HFFc6 (cell line): ENCODE measurements at places on chromosomes 7 and 10. TPM values are rescaled to one million over a fixed set of nuclear protein-coding genes. Genes with fewer than 3 reads are reported as not detected.

- no peak within 1 kb of the TSS for H3K4me3 ChIP-seq
- no peaks in the 10 kb centered on the region for H3K4me1 ChIP-seq
- H3K36me3 ChIP-seq = peaks cover 11% of the 10 kb centered on the region
These were observed at the start of gene H2BK1 for GRCh38 chr7:151210087-151210854. H2BK1 (minus strand) TSS chr7:151210488; CDS start chr7:151210318, 170 bp downstream.

OR6B1 gene
- not detected in 3 replicates for total RNA-seq

DNA sequence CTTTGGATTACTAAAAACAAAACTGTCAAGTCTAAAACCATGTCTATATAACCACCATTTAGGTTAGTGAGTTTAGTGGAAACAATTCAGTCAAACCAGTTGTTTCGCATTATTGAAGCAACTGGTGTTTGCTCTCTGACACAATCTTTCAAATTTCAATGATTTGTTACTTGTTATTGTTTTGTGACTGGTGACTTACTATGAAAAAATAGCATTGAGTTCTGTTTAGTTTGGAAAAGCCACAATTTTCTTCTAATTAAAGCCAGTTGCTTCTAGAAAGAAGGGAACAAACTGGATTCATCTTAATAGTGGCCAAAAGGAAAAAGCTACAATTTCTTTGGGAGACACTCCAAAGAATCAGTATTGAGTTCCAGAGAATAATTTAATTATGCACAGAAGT lies 30.4 kb downstream of the LAMB4 start:
- no peaks in the 10 kb centered on the region for H3K36me3 ChIP-seq
- DNase-seq = no peak
- no peak overlapping the region for H3K4me3 ChIP-seq

GRCh38 chr10:81152656-81153055 lies 615.0 kb downstream of the SH2D4B start:
- no peak overlapping the region for H3K27ac ChIP-seq
- no peak for DNase-seq
- H3K4me1 ChIP-seq = no peaks in the 10 kb centered on the region
- H3K36me3 ChIP-seq = no peaks in the 10 kb centered on the region
- no peaks in the 10 kb centered on the region; the same call in 1 of the 2 replicates for H3K27me3 ChIP-seq
- no peak overlapping the region for H3K4me3 ChIP-seq

GRCh38 chr10:71188201-71188600 lies 24.2 kb upstream of the UNC5B start:
- H3K27ac ChIP-seq = no peak overlapping the region
